ENCODE measurements at places on chromosomes 7 and 10.

DNA sequence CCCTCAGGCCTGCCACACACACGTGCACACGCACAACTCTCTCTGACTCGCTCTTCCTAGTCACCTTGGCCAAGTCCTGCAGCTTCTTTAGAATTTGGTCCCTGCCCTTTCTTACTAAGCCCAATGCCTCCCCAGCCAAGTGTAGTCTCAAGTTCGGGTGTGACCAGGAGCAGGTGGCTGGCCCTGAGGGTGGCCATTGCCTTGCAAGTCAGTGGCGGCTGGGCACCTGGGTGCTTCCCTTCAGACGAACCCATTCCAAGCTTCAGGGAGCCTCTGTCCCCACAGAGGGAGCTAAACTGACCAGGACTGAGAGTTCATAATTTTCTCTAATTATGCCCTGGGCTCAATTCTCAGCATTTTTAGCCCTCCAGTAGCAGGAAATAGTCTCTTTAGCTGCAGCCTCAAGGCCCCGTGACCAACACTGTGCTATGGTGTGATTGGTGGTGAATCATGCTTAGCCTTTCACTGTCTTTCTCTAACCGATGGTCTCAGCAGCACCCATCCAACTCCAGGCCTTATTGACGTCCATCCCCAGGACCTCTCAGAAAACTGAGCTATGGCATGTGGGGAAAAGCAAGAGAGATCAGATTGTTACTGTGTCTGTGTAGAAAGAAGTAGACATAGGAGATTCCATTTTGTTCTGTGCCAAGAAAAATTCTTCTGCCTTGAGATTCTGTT lies 34.7 kb upstream of the FXYD4 start:
- DNase-seq = no peak

DNA sequence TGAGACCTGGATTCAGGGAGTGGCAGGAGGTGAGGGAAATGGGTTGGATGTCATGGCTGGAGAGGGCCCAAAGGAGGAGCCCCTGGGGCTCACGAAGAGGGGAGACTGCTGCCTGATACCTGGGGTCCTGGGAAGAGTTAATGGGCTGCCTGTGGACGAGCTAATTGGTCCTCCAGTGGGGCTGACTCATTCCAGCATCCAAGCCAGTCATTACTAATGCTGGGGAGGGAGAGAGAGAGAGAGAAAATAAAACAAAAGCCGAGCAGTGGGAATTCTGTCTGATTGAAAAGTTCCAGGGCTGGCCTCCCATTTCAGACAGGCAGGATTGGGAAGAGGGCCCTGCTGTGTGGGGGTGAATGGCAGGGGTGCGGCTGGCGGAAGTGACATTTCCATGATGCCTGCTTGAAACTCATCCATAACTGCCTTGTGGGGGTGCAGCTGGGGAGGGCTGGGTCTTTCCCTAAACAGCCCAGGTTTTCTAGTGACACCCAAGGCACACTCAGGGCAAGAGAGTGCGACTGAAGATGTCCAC lies 297.8 kb downstream of the RPS24 start:
- DNase-seq = no peak

- DNase-seq = no peak
Measured at GRCh38 chr10:61197057-61197456, 253.1 kb upstream of the RHOBTB1 start.

GRCh38 chr10:68871731-68872342 lies 29.3 kb upstream of the DDX50 start:
- DNase-seq = peak; percentile 63

GRCh38 chr10:83983578-83984255 lies 155.6 kb upstream of the GHITM start:
- no peak for DNase-seq

DNA sequence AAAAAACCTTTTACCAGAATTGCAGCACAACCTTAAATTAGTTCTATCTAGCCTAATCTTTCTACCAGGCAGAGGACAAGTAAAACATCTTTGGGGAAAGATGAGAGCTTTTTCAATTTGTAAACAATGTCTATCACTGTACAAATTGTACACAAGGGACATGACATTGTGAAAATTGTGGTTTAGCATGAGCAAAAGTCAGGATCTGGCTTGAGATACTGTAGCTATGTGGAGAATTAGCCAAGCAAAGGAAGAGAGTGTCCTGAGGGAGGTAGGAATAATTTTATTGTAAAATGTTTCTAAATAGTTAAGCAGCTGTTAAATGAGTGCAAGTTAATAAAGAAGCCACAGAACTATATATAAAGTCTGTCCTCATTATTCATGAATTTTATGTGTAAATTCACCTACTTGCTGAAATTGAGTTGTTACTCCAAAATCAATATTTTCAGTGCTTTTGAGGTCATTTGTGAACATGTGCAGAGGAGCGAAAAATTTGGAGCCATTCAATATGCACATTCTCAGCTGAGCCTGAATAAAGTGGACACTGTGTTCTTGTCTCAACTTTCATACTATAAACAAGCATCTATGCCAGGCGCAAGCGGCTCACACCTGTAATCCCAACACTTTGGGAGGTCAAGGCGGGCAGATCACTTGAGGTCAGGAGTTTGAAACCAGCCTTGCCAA lies 42.8 kb upstream of the POM121L12 start:
- DNase-seq = no peak

DNA sequence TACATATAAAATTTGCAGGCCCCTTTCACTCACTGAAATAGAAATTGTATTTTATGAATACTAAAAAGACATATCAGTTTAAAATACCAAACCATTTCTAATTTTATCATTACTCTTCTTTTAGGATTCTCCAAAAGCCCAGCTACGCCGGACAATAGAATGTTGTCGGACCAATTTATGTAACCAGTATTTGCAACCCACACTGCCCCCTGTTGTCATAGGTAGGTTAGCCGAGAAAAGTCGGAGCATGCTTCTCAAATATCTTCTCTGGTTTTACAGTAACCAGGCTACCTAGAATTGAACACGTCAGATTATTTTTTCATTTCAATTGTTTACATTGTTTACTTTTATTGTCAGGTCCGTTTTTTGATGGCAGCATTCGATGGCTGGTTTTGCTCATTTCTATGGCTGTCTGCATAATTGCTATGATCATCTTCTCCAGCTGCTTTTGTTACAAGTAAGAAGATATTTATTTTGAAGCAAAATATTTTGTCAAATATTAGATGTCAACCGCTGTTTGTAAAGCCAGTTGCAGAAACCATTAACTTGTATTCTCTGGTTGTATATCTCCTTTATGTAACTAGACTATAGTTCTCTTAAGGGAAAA lies 57.6 kb downstream of the MMRN2 start:
- DNase-seq = no peak

DNA sequence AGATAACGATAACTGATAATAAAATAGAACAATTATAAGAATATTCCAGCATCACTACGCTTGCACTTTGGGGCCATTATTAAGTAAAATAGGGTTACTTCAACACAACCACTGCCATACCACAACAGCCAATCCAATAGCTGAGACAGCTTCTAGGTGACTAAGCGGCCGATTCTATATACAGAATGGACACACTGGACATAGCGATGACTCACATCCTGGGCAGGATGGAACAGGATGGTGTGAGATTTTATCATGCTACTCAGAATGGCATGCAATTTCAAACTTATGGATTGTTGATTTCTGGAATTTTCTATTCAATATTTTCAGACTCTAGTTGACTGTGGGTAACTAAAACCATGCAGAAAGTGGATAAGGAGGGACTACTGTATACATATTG lies 920.9 kb downstream of the LRMDA start:
- DNase-seq = no peak

- no peak for DNase-seq
Measured at GRCh38 chr10:131272897-131273451, 38.5 kb downstream of the TCERG1L start.

GRCh38 chr10:49260644-49261296 lies 38.2 kb upstream of the C10orf71 start:
- DNase-seq = no peak

GRCh38 chr7:145831616-145832206 lies 284.9 kb upstream of the CNTNAP2 start:
- DNase-seq = no peak

GRCh38 chr10:15083674-15084501 lies 4.7 kb downstream of the ACBD7 start:
- DNase-seq = no peak

- DNase-seq = no peak
Measured at GRCh38 chr7:18538554-18539250, 43.2 kb downstream of the HDAC9 start.

- DNase-seq = no peak
Measured at GRCh38 chr10:67140641-67141040, 214.8 kb downstream of the LRRTM3 start.

- DNase-seq = no peak
Measured at GRCh38 chr10:122849900-122850605, 4.4 kb upstream of the CUZD1 start.

DNA sequence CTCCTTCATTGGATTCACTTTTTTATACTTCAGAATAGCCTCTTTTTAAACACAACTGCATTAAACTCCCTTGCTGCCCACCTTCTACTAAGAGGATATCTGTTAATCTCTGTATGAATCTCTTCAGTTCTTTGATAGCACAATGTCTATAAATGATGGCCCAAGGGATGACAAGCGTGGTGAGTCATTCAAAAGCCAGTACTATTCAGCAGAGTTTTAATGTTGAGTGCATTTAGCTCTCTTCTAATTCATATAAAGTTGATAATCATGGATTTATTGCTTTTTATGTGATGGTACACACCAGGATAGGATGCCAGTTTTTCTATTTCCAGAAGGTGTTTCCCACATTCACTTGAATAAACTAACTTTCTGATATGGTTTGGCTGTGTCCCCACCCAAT lies 57.4 kb upstream of the HECTD2 start:
- DNase-seq = no peak

DNA sequence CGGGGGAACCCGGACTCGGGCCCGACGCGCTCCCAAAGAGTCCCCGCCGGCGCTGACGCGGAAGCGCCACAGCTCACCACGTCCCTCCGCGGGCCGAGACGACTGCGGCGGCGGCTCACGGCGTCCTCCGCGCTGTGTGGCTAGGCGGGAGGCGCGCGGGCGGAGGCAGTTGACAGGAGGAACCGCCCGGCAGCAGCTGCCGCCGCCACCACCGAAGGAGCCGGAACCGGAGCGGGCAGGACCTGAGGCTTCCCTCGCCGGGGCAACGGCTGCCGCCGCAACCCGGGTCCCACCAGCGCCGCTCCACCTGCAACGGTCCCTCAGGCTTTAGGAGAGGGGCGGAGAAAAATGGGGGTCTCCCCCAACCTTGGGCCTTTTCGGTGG lies 334 bp downstream of the ZNF800 start:
- DNase-seq = no peak

- no peak for DNase-seq
Measured at GRCh38 chr7:30980194-30980593, 16.4 kb downstream of the GHRHR start.

- no peak for DNase-seq
Measured at GRCh38 chr7:129779602-129780256, 168.2 kb downstream of the NRF1 start.

GRCh38 chr10:4111643-4112042 lies 326.6 kb upstream of the KLF6 start:
- no peak for DNase-seq
